ENCODE measurements at places on chromosomes 12 and 14. TPM values are rescaled to one million over a fixed set of nuclear protein-coding genes. Genes with fewer than 3 reads are reported as not detected.

DNA sequence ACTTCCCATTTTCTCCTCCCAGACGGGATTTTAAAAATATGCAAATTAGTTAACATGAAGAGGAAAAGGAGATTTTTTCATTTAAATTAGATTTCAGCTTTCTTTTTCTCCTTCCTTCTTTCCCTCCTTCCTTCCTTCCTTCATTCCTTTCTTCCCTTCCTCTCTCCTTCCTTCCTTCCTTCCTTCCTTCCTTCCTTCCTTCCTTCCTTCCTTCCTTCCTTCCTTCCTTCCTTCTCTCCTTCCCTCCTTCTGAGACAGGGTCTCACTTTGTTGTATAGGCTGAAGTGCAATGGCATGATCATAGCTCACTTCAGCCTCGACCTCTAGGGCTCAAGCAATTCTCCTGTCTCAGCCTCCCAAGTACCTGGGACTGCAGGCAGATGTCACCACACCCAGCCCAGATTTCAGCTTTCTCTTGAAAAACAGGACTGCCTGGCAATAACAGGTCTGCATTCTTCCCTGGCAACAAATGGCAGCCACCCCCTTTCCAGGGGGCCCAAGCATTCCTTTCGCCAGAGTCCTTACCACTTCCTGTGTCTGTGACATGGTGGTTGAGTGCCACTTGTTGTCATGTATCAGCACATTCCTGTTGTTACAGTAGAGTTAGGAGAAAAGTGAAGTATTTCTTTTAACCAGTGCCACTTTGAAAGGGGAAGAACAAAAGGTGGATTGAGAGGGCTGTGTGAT, 119.1 kb downstream of the PTPN11 start:
- DNase-seq = no peak
- H3K36me3 ChIP-seq = no peaks in the 10 kb centered on the region
- no peak overlapping the region for H3K27ac ChIP-seq
- H3K27me3 ChIP-seq = peaks cover 7% of the 10 kb centered on the region
- H3K4me3 ChIP-seq = no peak overlapping the region

DNA sequence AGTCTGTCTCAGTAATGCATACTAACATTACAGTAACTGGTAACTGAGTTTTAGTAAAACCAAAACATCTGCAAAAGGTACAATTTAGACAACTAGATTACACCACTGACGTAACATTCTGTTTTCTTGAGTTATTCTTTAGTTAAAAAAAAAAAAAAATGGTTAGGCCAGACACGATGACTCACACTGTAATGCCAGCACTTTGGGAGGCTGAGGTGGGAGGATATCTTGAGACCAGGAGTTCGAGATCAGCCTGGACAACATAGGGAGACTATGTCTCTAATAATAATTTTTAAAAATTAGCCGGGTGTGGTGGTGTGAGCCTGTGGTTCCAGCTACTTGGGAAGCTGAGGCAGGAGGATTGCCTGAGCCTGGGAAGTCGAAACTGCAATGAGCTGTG, 34.1 kb downstream of the AP5M1 start:
- no peak for DNase-seq
- H3K27me3 ChIP-seq = peaks cover 14% of the 10 kb centered on the region
- no peaks in the 10 kb centered on the region for H3K36me3 ChIP-seq
- H3K4me3 ChIP-seq = no peak overlapping the region

DNA sequence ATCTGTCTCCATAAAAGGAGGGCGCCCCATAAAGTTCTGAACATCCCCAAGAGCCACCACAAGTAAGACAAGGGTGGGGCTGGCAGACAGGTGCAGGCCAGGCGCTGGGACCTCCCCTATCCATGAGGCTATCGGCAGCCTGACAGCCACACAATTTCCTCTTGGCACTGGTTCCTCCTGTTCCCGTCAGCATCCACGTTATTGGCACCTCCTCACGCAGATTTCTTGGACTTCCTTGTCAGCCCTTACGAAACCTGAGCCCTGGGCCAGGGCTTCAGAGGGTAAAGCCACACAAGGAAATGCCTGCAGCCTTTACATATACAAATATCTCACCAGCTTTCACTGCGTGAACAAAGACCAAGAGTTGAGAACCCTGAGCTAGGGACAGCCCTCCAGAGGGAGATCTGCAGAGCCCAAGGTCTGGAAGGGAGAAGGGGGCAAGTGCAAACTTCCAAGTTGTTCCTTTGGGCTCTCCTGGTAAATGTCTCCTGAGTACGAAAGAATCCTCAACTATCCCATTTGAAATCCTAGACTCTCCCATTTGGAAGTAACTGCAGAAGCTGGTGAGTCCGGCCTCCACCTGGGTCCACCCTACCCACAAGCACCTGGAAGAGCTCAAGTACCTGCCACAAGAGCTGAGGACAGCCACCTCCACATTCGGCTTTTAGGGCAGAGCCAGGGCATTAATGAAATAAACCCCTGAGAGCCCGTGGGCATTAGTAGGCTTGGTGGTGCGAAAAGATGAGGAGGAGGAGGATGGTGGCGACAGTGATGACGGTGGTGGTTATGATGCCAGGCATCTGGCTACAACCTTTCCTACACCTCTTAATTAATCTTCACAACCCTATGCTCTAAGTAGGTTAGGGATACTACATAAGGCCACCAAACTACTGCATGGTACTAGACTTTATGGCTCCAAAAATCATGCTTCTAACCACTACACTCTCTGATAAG, 5.5 kb upstream of the TC2N start:
- H3K27me3 ChIP-seq = peaks cover 8% of the 10 kb centered on the region
- H3K27ac ChIP-seq = peak overlapping the region; percentile 60
- no peak overlapping the region for H3K4me3 ChIP-seq
- DNase-seq = peak; percentile 65
- peaks cover 49% of the 10 kb centered on the region for H3K36me3 ChIP-seq

- peak overlapping the region; percentile 39 for H3K4me3 ChIP-seq
- no peak overlapping the region for H3K27ac ChIP-seq
- H3K4me1 ChIP-seq = peaks cover 15% of the 10 kb centered on the region
- no peaks in the 10 kb centered on the region for H3K36me3 ChIP-seq
- peaks cover 95% of the 10 kb centered on the region for H3K27me3 ChIP-seq
- no peak for DNase-seq
Observed at GRCh38 chr14:37595809-37596621, 586 bp downstream of the TTC6 start.

DNA sequence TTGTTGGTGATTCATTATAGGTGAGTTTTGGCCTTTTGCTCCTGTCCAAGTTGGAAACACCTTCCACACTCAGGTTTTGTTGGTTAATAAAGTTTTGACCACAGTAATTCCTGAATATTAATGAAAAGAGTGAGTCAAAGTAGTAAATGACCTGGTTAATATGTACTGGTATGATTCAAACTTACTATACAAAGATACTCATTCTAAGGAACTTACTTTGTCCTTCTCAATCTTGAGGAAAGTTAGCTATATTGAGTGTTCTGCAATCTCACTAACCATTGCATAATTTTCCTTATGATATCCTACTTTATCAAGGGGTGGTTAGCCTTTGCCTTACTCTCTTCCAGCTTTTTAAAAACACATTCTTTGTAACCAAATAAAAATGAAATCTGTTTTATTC, 20.9 kb upstream of the HECTD1 start:
- peaks cover 8% of the 10 kb centered on the region for H3K4me1 ChIP-seq
- DNase-seq = no peak
- no peak overlapping the region for H3K4me3 ChIP-seq
- H3K27me3 ChIP-seq = no peaks in the 10 kb centered on the region

DNA sequence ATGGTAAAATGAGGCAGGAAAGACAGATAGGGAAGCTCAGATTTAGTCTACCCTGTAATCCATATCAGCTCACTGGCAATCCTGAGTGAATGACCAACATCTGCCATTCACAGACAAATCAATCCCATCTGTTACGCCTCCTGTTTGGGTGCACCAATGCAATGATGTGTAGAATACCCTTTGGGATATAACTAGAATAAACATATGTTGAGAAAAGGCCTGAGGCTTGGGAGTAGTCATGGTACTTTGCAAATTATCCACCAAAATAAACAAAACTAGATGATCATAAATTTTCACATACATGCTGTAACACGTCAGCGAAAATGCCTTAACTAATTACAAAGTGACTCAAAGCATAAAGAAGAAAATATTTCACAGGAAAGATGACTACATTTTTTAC, 78.8 kb downstream of the KCNC2 start:
- no peaks in the 10 kb centered on the region for H3K27me3 ChIP-seq
- no peak for DNase-seq
- no peak overlapping the region for H3K4me3 ChIP-seq
- no peaks in the 10 kb centered on the region for H3K4me1 ChIP-seq
- H3K27ac ChIP-seq = no peak overlapping the region

GRCh38 chr14:41872931-41873685, 266.4 kb downstream of the LRFN5 start:
- no peak overlapping the region for H3K27ac ChIP-seq
- DNase-seq = no peak
- H3K36me3 ChIP-seq = no peaks in the 10 kb centered on the region
- no peak overlapping the region for H3K4me3 ChIP-seq
- H3K4me1 ChIP-seq = no peaks in the 10 kb centered on the region
- no peaks in the 10 kb centered on the region for H3K27me3 ChIP-seq

- H3K4me3 ChIP-seq = no peak overlapping the region
- H3K27me3 ChIP-seq = no peaks in the 10 kb centered on the region
- H3K4me1 ChIP-seq = no peaks in the 10 kb centered on the region
Observed at GRCh38 chr12:67638694-67639093, 9.9 kb upstream of the DYRK2 start.

GRCh38 chr12:2735432-2735831, 59.3 kb upstream of the FKBP4 start:
- no peak overlapping the region for H3K27ac ChIP-seq
- H3K4me1 ChIP-seq = no peaks in the 10 kb centered on the region
- DNase-seq = no peak
- no peaks in the 10 kb centered on the region for H3K36me3 ChIP-seq

DNA sequence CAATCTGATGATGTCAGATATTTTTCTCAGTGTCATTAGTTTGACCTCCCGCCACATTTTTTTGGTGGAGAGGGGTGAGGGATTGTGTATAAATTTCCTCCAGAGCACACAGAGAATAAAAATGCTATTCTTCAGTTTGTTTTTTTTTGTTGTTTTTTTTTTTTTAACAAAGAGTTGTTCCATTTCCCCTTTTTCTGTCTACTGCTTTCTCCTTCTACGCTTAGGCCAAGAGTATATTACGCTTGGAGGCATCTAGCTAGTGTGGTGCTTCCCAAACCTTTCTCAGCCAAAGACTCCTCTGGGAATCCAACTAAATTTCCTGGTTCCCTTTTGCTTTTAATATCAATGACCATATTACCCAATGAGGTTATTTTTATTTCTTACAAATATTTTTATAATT, 465.6 kb downstream of the ZFP36L1 start:
- H3K4me1 ChIP-seq = peaks cover 19% of the 10 kb centered on the region
- DNase-seq = no peak
- H3K27ac ChIP-seq = no peak overlapping the region
- H3K4me3 ChIP-seq = no peak overlapping the region
- no peaks in the 10 kb centered on the region for H3K27me3 ChIP-seq

- peaks cover 7% of the 10 kb centered on the region for H3K36me3 ChIP-seq
- H3K4me1 ChIP-seq = peaks cover 20% of the 10 kb centered on the region
- H3K27me3 ChIP-seq = no peaks in the 10 kb centered on the region
- H3K4me3 ChIP-seq = no peak overlapping the region
- DNase-seq = no peak
Observed at GRCh38 chr14:104871145-104871655, 6.1 kb downstream of the CEP170B start.

- no peak for DNase-seq
- H3K4me3 ChIP-seq = no peak overlapping the region
- peaks cover 45% of the 10 kb centered on the region for H3K4me1 ChIP-seq
- no peak overlapping the region for H3K27ac ChIP-seq
Observed at GRCh38 chr12:26869908-26870459, 37.0 kb upstream of the ITPR2 start.

DNA sequence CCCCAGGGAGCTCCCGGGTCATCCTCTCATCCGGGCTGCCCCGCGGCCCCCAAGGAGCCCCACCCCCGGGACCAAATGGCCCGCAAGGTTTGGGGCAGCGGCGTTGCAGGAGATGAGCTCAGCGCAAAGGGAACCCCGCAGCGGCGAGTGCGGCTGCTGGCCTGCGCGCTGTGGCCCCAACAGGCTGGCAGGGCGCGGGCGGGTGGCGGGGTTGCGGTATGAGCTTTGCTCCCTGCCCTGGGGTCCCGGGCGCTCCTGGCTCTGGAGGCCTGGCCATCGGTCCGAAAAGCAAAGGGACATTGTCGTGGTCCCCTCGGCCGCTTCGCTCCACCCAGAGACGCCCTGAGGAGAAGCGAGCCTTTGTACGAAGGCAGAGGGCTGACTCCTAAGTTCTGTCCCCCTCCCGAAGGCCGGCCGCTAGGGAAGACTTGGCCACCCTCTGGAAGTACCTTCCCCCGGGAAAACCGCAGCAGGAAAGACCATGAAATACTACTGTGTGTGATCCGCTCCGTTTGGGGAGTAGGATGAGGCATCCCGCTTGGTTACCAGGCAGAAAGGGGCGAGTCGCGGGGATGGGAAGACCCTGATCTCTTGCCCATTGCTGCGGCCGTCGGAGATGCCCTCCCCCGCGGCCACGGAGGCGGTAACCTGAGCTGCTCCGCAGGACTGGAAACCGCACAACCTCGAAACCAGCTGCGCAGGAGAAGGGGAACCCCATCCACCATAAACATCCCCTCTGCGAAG, 620 bp upstream of the NID2 start:
- no peaks in the 10 kb centered on the region for H3K4me1 ChIP-seq
- H3K27me3 ChIP-seq = no peaks in the 10 kb centered on the region
- H3K36me3 ChIP-seq = no peaks in the 10 kb centered on the region
- peak overlapping the region; percentile 76 for H3K4me3 ChIP-seq
- peak overlapping the region; percentile 84 for H3K27ac ChIP-seq

GRCh38 chr14:57502586-57503254, 9.1 kb upstream of the CCDC198 start:
- no peak overlapping the region for H3K4me3 ChIP-seq
- DNase-seq = peak; percentile 10
- no peak overlapping the region for H3K27ac ChIP-seq
- H3K27me3 ChIP-seq = no peaks in the 10 kb centered on the region

GRCh38 chr14:92624764-92625163, 111.2 kb downstream of the RIN3 start:
- no peak for DNase-seq
- H3K4me1 ChIP-seq = no peaks in the 10 kb centered on the region
- no peak overlapping the region for H3K4me3 ChIP-seq
- no peaks in the 10 kb centered on the region for H3K27me3 ChIP-seq
- H3K27ac ChIP-seq = no peak overlapping the region

DYNLL1 gene
- total RNA-seq = 94.0 TPM

KRT75 gene
- total RNA-seq = not detected

FGF23 gene
- total RNA-seq = not detected

IL31 gene
- not detected for total RNA-seq

CNTN1 gene
- total RNA-seq = 0.12 TPM
